Nephron progenitor cell (in vitro differentiated cells): ENCODE measurements at places on chromosomes 2 and 18.
A peak's percentile ranks its signal among the peaks of the same experiment; 100 is the strongest.

DNA sequence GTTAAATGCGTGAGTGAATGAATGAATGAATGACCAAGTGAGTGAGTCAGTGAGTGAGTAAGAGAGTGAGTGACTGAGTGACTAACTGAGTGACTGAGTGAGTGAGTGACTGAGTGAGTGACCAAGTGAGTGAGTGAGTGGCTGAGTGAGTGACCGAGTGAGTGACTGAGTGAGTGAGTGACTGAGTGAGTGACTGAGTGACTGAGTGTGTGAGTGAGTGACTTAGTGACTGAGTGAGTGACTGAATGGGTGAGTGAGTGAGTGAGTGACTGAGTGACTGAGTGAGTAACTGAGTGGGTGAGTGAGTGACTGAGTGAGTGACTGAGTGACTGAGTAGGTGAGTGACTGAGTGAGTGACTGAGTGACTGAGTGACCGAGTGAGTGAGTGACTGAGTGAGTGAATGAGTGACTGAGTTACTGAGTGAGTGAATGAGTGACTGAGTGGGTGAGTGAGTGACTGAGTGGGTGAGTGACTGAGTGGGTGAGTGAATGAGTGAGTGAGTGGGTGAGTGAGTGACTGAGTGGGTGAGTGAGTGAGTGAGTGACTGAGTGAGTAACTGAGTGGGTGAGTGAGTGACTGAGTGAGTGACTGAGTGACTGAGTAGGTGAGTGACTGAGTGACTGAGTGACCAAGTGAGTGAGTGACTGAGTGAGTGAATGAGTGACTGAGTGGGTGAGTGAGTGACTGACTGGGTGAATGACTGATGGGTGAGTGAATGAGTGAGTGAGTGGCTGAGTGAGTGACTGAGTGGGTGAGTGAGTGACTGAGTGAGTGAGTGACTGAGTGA, 11.3 kb downstream of the MAL start:
- no peak for DNase-seq

- DNase-seq: no peak
Measured at GRCh38 chr2:101082998-101083397, 68.2 kb downstream of the TBC1D8 start.

DNA sequence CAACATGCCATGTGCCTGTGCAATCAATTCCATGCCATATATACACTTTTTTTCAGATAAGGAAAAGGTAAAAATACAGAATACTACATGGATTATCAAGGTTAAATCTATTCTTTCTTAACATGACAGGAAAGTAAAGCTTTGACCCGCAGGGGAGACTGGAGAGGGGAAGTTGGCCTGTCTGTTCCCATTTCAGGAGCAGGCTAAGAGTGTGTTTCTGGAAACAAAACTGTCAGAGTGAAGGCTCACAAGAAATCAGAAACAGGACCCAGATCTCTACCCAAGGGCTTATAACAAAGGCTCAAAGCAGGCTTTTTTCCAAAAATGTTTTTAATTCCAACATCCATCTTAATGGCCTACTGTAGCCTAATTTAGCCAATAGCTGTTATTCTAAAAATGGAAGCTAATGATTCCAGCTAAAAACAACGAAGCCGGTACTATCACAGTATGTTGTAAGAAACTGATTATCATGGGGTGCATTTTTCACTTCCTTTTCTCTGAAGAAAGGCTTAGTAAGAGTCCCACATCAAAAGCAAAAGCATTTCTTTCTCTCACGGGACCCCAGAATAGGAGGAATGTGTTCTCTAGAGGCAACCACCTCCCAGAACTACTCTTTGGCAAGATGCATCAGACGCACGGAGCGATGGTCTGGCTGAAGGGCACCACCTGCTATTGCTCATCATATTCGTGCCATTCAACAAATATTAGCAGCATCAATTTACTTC, 41.4 kb downstream of the FECH start:
- no peak for DNase-seq

DNA sequence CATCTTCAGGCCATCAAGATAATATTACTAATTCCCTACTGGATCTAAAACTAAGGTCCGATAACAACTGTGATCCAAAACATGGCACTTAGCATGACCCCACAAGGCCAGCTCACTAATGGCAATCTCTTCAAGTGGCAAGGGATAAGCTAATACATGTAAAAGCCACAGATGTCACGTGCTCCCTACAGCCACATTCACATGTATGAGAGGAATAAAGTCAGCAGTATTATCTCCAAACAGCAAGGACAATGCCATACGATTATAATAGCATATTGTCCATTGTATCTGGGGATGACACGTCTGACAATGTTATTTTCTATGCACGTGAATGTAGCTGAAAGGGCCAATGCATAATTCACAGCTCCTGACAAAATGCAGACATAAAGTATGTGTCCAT, 56.0 kb downstream of the KLF7 start:
- no peak for DNase-seq

DNA sequence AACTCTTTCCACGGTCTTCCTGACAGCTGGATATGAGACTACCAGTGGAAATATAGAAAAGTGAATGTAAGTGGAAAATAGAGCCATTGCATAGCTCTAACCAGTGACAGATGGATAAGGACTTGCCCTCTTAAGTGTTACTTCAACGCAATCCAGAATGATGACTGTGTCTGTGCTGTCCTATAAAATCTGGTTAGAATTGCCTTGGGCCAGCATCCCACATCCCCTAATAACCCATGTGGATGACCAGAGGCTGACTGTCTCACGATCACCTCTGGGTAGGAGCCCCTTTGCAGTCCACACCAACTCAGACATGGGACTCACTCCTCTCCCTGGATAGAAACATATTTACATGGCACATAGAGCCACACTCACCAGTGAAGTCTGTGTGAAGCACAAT, 186.6 kb downstream of the C1D start:
- DNase-seq: no peak

GRCh38 chr2:171550613-171551012, 28.3 kb downstream of the CYBRD1 start:
- no peak for DNase-seq

DNA sequence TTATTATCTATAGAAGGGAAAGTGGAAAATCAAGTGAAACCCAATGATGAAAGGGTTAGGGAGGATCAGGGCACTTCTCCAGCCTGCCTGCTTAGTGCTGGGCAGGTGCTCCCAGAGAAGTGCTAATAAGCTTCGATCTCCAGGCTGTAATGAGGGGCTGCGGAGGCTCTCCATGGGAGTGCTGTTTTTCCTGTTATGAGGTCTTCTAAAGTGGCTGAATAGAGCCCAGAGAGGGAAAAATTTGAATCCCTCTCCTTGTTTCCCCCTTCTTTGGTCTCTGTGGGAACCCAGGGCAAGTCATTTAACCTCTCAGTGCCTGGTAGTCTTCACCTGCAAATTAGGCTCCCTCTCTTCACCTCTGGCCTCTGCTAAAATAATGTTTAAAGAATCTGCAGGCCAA, 351.7 kb upstream of the DCC start:
- no peak for DNase-seq

- DNase-seq: no peak
Measured at GRCh38 chr2:20762945-20763683, 59.8 kb downstream of the LDAH start.

DNA sequence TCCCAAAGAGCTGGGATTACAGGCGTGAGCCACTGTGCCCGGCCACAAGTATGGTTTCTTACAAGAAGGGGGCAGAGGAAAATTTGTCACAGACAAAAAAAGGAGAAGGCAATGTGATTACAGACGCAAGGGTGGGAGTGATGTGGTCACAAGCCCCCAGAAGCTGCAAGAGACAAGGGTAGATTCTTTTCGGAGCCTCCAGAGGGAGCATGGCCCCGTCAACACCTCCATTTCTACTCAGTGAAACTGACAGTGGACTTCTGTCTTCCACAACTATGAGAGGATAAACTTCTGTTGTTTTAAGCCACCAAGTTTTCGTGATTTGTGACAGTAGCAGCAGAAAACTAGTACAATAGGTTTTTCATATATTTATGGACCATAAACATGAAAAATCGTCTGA, 2.1 kb upstream of the TCF7L1 start:
- DNase-seq: peak; percentile 38

- DNase-seq: no peak
Measured at GRCh38 chr2:38748943-38749804, 2.0 kb downstream of the SRSF7 start.

DNA sequence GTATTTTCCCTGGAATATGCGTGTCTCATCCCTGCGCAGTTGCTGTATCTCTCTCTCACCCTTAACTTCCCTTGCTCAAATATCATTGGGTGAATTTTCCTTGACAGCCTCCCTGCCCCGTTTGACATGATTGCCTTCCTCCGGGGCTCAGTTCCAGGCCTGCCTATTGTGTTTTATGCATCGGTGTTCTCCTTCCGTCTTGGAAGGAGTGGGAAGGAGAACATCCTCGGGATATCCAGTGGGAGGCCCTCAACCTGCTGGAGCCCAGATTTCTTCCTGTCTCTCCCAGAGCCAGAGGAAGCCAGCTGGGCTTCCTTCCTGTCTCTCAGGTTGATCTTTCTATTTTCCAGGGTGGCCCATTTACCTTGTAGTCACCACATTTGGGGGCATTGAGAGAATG, 434.7 kb upstream of the HS6ST1 start:
- DNase-seq: no peak

- no peak for DNase-seq
Measured at GRCh38 chr2:102122115-102122514, 20.4 kb upstream of the IL1R1 start.

DNA sequence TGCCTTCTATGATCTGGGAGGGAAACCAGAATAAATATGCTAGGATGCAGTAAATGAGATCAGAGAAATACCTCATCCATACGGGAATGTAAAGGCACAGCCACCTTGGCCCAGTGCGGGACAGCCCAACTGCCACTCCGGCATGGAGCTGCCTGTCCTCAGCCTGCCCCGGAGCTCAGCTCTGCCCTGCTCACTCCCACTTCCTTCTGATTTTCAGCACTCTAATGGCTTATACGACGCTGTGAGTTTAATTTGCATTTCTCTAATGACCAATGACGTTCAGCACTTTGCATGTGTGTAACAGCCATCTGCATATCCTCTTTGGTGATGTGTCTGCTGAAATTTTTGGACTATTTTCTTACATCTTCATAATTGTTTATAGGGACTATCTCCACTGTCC, 172.5 kb upstream of the RAB6C start:
- DNase-seq: no peak

- DNase-seq: no peak
Measured at GRCh38 chr2:11254100-11254536, 90.3 kb downstream of the ROCK2 start.

DNA sequence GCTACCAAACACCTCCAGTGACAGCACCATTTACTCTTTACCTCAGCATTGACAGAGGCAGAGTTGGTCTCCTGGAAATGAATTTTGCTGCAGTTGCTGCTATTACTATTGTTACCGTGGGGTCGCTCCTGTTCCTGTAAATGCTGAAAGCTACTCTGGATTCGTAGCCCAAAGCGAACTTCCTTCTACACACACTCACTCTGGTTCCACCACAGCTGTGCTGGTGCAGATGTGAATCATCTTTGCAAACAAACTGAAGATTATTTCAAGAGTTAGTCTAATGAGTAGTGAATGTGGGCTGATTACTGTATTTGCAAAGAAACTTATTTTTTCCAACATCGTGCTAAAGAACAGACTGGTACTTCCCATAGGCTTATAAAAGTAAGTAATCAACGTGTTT, 304.0 kb downstream of the LPIN1 start:
- no peak for DNase-seq

DNA sequence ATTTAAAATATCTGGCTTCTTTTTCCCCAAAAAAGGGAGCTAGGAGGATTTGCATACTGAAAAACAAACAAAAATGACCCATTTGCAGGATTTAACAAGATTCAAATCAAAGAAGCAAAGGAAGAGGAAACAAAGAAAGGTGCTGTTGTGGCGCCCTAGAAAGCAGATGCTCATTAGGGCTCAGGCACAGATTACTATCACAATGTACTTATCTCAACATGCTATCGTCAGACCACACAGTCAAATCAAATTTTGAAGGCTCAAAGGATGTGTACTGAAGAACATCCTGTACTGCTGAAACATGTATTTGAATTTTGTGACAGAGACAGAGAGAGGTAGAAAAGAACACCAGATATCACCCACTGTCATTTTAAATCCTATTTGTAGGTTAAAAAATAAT, 10.9 kb downstream of the RBMS1 start:
- no peak for DNase-seq

- no peak for DNase-seq
Measured at GRCh38 chr2:124328397-124328796, 303.3 kb downstream of the CNTNAP5 start.

GRCh38 chr18:30889519-30890301, 152.8 kb downstream of the DSC3 start:
- DNase-seq: peak; percentile 4

GRCh38 chr18:3207565-3207964, 12.2 kb downstream of the MYOM1 start:
- DNase-seq: no peak
